ENCODE measurements at places on chromosomes 12 and 14.
A peak's percentile ranks its signal among the peaks of the same experiment; 100 is the strongest.

DNA sequence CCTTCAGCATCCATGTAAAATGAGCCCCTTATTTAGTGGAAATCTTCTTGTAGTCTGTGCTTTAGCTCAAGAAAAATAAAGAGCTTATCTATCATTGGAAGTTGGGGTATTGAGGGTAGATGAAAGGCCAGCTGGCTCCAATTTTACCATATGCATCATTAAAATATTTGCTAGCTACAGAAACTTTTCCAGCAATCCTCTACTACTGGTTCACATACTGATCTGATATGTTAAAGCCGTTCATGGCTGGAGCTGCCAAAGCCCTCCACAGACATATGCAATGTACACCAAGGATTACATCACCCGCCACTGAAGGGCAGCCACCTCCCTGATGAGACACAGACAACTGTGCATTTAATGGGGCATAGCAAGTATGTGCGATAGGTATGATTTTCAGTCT, 1205.3 kb downstream of the GALC start:
- no peak for ATAC-seq

DNA sequence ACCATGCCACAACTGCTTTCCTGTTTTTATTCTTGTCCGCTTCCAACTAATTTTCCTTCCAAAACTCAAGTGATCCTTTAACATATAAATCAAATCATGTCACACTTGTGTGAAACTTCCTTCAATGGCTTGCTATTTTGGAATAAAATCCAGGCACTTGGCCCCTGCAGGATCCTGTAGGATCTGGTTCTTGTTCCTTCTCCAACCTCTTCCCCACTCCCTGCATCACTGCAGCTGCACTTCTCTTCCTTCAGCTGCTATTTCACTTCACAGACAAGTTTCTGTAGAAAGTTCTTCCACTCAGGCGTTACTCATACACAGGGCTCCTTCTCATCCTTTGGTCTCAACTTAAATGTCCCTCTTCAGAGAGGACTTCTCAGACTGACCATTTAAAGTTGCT, 239.7 kb upstream of the BTG1 start:
- no peak for ATAC-seq

GRCh38 chr14:29616922-29617321, 310.7 kb downstream of the PRKD1 start:
- no peak for ATAC-seq

- ATAC-seq: no peak
Measured at GRCh38 chr12:69083689-69084088, 150.7 kb upstream of the CPM start.

- peak; percentile 65 for ATAC-seq
Measured at GRCh38 chr12:48001505-48002413, 2.5 kb downstream of the COL2A1 start.

DNA sequence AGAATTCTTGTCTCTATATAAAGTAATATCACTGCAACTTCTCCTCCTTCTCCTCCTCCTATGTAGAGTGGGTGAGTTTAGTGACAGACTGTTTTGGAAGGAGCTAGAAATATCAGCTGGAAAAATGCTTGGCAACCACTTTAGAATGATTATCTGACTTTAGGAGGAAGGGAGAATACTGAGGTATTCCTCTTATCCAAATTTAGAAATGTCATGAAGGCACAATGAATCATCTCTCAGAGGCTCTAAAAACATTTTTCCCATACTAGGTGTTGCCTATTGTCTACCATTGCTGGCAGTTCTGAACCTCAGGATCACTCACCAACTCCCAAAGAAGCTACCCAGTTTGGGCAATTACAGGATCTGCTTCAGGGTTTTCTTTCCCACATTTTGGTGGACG, 306.6 kb upstream of the ATP2B1 start:
- no peak for ATAC-seq

GRCh38 chr14:93974833-93975232, 1.5 kb downstream of the ASB2 start:
- ATAC-seq: no peak

- no peak for ATAC-seq
Measured at GRCh38 chr14:79306546-79306945, 904.8 kb downstream of the DIO2 start.

DNA sequence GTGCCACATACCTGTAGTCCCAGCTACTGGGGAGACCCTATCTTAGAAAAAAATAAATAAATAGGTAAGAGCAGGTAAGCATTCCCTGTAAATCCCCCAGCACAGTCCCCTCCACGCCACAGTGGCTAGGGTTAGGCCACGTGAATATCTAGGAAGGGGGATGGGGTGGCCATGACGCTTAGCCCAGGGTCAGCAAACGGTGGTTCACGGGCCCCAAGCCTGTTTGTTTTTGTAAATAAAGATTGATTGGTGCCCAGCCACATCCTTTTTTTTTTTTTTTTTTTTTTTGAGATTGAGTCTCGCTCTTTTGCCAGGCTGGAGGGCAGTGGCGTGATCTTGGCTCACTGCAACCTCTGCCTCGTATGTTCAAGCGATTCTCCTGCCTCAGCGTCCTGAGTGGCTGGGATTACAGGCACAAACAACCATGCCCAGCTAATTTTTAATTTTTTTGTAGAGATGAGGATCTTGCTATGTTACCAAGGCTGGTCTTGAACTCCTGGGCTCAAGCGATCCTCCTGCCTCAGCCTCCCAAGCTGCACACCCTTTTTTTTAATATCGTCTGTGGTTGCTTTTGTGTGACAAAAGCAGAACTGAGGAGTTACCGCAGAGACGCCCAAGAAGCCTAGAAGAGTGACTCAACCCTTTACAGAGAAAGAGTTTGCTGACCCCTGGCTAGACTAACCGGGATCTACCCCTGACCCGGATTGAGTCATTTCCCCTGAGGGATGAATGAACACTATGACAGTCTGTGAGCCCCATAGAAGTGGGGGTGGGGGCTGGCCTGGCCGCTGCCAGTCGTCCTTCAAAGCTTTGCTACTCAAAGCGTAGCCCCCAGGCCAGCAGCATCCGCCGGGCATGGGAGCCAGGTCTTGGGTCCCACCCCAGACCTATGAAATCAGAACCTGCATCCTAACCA, 113.7 kb upstream of the NCOR2 start:
- ATAC-seq: peak; percentile 23

DNA sequence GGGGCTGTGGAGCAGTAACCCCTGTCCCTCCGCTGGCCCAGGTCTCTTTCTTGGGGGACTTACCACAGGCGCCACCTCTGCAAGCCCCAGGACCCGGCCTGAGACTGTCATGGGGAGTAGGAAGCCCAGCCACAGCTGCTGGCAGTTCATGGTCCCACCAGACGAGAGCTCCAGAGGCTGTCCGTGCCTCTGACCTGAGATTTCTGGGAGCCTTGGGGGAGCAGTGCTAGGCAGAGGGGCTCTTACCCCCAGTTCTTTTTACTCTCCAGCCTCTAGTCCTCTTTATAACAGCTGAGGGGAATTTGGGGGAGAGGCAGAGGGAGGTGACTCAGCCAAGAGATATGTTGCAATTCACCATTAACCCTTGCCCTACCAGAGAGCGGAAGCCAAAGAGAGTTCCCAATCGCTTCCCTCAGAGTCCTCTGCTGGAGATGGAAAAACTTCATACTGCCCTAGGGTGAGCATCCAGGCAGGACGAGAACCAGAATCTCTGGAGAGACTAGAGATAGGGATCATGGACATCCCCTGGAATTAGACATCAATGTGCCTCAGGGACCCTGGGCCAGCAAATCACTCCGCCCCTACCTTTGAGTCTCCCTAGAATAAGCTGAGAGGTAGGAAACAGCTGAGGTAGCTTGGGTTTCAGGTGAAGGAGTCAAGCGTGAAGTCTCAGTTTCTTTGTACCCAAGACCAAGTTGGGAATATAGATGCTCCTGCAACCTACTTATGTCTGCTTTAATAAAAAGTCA, at the start of gene MMP19:
TSS of gene MMP19 (minus strand) at position 256 of the 749 bp plus-strand sequence. CDS start at position 150, 106 bp downstream.
- ATAC-seq: peak; percentile 53

- ATAC-seq: no peak
Measured at GRCh38 chr12:56775638-56776037, 12.5 kb downstream of the HSD17B6 start.

GRCh38 chr12:4743046-4743445, 22.8 kb downstream of the GALNT8 start:
- no peak for ATAC-seq

GRCh38 chr14:61620130-61620946, 75.0 kb upstream of the HIF1A start:
- ATAC-seq: peak; percentile 53

All from gastroesophageal sphincter (tissue), 4 donors.